NCI-H2081 (cell line): ENCODE measurements at places on chromosomes 5 and 9.

GRCh38 chr9:12503606-12504122, 189.5 kb upstream of the TYRP1 start:
- no peak for DNase-seq

DNA sequence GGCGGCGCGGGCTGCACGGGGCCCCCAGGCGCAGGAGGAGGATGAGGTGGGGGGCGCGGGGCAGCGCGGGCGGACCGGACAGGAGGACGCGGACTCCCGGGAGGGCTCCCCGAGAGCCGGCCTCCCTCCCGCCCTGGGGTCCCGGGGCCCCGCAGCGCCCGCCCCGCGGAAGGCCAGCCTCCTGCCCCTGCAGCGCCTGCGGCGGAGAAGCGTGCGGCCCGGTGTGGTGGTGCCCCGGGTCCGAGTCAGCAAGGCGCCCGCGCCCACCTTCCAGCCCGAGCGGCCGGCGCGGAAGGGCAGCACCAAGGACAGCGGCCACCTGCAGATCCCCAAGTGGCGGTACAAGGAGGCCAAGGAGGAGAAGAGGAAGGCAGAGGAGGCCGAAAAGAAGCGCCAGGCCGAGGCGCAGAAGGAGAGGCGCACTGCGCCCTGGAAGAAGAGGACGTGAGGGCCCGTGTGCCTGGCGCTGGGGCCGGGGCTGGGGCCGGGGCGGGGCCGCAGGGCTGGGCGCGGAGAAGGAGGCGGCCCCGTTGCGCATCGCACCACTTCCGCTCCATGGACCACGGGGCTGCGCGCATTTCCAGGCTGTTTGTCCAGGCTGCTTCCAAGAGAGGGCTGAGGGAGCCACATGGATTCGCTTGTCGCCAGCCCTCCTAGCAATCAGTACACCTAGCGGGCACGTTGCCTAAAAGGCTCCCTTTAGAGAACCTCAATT, 86.0 kb downstream of the ANKRD33B start:
- DNase-seq, result no peak

DNA sequence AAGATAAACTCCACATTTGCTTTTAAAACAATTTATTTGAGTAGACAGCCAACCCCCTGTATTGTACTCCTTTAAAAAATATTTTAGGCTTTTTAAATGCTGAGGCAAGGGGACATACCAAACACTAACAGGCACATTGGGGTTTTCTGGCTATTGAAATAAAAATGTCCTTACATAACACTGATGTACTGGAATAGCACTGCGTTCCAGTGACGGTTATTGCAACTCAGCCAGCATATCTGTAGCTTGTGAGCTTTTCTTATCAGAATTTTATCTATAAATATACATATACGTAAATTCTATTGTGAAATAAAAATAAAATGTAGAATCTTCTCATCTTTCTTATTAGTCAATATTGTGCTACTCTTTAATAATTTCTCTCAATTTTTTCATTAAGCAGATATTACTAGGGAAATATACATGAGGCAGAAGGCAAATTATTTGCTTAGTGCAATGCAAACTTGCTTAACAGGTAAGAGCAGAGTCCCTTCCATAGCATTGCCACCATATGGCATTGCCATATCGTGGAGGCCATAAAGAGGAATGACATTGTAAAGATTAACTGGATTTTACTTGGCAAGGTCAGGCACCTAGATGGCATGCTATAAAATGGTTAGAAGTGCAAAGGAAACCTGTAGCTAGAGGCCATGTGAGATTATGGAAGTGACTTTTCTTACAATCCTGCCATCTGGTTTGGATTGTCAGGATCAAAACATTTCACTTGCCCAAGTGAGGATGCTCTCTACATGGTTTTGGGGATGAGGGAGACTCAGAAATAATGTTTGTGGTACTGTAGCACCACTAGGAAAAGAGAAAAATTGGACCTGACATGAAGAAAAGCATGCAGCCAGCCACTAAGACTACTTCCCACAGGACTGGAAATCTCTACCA, 94.8 kb upstream of the CDKN2B start:
- no peak for DNase-seq

DNA sequence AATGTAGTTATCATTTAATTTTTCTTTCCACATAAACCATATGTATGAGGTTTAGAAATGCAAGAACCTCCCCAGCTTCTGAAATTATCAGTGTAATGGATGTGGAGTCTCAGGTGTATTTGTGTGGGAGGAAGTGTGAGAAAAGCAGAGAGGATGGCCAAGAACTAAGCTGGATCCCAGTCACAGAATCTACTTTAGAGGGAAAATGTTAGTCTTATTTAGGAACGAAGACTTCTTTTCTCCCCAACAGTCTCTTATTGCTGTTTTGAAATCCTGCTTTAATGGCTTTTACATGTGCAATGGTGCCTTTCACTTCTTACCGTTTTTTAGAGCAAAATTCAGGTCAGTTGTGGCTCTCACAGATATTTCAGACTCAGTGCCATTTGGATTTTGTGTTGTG, 3.0 kb downstream of the EQTN start:
- no peak for DNase-seq

- no peak for DNase-seq
Measured at GRCh38 chr9:75488719-75489110, 400.4 kb downstream of the OSTF1 start.

DNA sequence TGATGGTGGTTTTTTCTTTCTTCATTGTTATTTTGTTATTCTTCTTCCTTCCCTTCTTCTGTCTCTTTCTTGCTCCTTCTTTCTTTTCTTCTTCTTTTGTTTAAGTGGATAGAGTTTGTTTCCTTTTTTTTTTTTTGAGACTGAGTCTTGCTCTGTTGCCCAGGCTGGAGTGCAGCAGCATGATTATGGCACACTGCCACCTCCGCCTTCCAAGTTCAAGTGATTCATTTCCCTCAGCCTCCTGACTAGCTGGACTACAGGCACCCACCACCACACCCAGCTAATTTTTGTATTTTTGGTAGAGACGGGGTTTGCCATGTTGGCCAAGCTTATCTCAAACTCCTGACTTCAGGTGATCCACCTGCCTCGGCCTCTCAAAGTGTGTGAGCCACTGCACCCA, 40.3 kb downstream of the JAK2 start:
- DNase-seq, result no peak

DNA sequence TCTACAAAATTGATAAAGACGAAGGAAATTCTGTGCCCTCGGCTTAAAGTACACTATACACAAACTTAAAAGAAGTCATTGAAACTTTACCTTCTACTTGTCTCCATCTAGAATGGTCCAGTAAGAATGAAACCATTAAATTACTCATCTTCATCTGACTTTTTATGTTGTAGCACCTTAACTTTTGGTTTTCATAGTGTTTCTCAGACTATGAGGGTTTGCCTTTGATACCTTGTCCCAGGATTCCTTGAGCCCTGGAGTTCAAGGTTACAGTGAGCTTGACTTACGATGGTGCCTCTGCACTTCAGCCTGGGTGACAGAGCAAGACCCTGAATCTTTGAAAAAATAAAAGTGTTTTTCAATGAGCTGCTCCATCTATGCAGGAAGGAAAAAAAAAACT, 132.2 kb downstream of the CDC42SE2 start:
- no peak for DNase-seq

DNA sequence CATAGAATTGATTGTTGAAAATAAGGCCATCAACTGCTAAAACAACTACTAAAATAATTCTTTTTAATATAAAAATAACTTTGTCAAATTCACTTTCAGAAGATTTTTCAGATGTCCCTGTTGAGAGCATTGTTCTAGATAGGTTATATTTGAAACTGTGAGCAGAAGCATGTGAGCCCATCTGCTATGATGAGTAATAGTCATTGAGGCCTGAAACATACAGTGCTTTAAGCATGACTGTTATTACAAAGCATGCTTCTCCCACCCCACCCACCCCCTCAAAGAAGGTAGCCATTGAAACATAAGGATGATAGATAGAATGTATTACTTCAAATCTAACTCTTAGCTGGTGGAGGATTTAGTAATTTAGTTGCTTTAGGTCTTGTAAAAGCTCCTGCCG, 86.0 kb downstream of the UHRF2 start:
- DNase-seq, result no peak
